ENCODE measurements at places on chromosomes 2 and 18. TPM values are rescaled to one million over a fixed set of nuclear protein-coding genes. Genes with fewer than 3 reads are reported as not detected.

DNA sequence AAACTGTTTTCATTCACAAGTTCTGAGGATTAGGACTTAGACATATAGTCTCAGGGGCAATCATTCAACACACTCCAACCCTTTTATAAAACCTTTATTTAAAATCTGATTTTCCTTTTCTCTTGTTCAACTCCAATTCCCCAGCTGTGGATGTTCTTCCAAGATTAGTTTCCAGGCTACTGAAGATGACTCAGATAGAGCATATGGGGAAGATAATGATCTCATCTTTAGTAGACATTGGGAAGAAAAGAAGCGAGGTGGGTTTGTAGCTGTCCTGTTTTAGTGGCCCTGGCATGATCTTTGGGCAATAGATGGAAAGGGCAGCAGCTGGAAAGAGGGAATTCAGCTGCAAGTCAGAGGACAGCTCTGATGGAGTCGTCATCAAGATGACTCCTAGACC, 247.7 kb upstream of the CCDC68 start:
- no peaks in the 10 kb centered on the region for H3K36me3 ChIP-seq
- H3K27ac ChIP-seq, result no peak overlapping the region
- no peaks in the 10 kb centered on the region for H3K27me3 ChIP-seq
- peaks cover 2% of the 10 kb centered on the region for H3K4me1 ChIP-seq
- no peak overlapping the region for H3K4me3 ChIP-seq
- no peak for DNase-seq

DNA sequence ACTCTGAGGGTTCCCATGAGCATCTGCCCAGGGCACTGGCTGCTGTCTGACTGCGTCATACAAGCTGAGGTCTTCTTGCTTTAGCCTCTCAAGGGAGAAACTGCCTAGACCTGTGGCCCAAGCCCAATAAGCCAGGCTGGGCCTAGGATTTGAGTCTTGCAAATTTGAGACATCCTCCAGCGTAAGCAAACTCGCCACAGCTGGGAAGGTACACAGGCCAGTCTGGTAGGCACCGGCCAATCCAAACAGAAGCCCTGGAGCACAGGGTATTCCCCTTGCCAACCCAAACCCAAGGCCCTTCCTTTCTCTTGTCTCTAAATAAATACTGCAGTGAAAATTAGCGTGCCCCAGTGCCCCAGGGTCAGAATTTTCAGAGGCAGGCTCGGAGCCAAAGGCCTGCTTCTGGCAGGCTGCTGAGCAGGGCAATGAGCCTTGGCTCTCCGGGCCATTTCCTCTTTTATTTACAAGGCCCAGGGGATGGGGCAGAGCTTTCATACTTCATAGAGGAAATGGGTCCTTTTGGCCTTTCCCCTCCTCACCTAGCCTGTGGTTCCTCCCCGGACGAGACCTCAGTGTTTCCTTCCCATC, 33.3 kb downstream of the POLR1A start:
- peak overlapping the region; percentile 91 for H3K27ac ChIP-seq
- H3K27me3 ChIP-seq, result no peaks in the 10 kb centered on the region
- H3K4me3 ChIP-seq, result peak overlapping the region; percentile 28
- H3K4me1 ChIP-seq, result peaks cover 34% of the 10 kb centered on the region

DNA sequence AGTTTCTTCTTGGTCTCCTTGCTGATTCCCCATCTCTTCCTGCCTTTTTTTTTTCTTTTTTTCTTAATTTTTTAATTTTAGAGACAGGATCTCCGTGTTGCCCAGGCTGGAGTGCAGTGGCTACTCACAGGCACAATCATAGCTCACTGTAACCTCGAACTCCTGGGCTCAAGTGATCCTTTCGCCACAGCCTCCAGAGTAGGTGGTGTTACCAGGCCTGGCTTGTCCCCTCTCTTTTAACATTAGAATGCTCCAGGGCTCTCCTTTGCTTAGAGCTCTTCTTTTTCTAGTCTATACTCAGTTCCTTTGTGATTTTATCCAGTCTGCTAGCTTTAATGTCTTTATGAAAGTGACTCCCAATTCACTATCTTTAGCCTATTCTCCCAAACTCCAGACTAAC, 89.2 kb downstream of the ARHGEF33 start:
- H3K36me3 ChIP-seq, result peaks cover 7% of the 10 kb centered on the region
- no peak for DNase-seq
- H3K27me3 ChIP-seq, result no peaks in the 10 kb centered on the region
- H3K27ac ChIP-seq, result no peak overlapping the region
- no peaks in the 10 kb centered on the region for H3K4me1 ChIP-seq

- DNase-seq, result no peak
- H3K27me3 ChIP-seq, result no peaks in the 10 kb centered on the region
- H3K36me3 ChIP-seq, result peaks cover 53% of the 10 kb centered on the region
- H3K4me3 ChIP-seq, result peak overlapping the region; percentile 46
These were observed 25.7 kb downstream of the DHX57 start for GRCh38 chr2:38850045-38850444.

DNA sequence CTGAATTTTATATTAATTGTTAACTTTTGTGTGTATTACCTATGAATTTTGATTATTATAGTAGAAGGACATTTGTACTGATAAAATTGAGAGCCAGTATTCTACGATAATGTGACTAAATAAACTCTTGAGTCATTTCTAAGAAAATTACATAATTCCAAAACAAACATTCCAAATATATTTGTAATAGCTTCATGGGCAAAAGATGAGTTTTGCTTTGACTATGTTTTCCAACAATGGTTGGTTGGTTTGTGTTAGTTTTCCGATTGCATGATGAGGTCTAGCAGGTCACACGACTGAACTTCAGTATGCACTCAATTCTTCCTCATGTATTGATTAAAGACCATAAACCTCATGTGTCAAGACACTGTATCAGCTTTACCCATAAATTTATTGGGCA, 71.7 kb upstream of the WDR75 start:
- H3K27ac ChIP-seq, result no peak overlapping the region
- no peak for DNase-seq
- no peak overlapping the region for H3K4me3 ChIP-seq
- H3K36me3 ChIP-seq, result no peaks in the 10 kb centered on the region

DNA sequence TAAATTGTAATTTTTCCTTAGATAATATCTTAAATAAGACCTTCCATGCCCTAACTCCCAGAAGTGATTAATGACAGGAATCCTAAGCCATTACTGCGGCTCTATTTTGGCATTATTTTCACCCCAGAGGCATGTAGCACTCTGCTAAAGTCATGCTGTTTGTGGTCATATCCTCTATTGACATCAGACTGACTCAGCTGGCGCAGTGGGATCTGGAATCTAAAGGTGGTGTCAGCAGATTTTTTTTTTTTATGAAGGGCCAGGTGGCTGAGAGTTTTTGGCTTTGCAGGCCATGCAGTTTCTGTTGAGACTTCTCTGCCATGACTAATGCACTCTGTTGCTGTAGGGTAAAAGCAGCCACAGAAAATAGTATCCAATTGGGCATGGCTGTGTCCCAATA, 64.1 kb upstream of the ACVR1C start:
- no peak overlapping the region for H3K27ac ChIP-seq
- H3K27me3 ChIP-seq, result no peaks in the 10 kb centered on the region
- no peaks in the 10 kb centered on the region for H3K36me3 ChIP-seq
- no peaks in the 10 kb centered on the region for H3K4me1 ChIP-seq
- no peak overlapping the region for H3K4me3 ChIP-seq

DNA sequence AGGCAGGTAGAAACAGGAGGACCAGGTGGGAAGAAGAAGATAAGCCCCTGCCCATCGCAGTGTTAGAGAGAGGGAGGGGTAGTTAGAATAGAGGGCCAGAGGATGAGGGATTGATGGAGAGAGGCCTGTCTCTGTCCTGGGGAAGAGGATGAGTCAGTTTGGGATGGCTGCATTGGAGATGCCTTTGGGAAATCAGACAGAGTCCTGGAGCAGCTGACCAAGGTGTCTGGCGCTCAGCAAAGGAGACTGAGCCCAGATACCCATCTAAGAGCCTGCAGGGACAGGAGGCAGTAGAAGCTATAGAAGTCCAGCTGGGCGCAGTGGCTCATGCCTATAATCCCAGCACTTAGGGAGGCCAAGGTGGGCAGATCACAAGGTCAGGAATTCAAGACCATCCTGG, 177.8 kb upstream of the HAAO start:
- H3K27ac ChIP-seq, result no peak overlapping the region
- H3K4me3 ChIP-seq, result no peak overlapping the region
- H3K27me3 ChIP-seq, result peaks cover 3% of the 10 kb centered on the region
- DNase-seq, result no peak
- no peaks in the 10 kb centered on the region for H3K36me3 ChIP-seq

- H3K27me3 ChIP-seq, result peaks cover 3% of the 10 kb centered on the region
- H3K4me1 ChIP-seq, result no peaks in the 10 kb centered on the region
- H3K4me3 ChIP-seq, result no peak overlapping the region
- DNase-seq, result no peak
- H3K36me3 ChIP-seq, result no peaks in the 10 kb centered on the region
These were observed 34.9 kb downstream of the SCTR start for GRCh38 chr2:119489232-119489952.

DNA sequence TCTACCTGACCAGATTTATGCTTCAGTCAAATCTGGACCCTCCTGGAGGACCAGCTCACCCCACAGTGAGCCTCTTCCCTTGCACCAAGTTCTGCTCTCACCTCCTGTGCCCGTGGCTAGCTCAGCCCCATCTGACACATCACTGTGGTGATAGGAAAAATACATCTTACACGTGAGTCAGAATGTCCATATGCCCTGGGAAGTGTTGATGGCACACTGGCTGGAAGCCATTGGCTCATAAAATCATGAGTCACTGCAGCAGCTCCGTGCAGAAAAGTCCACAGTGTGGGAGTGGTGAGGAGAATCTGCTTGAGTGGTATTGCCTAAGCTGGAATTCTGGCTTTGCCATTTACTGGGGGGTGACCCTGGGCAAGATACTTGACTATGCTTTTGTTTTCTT, 42.6 kb upstream of the RAPGEF4 start:
- H3K27ac ChIP-seq, result no peak overlapping the region
- no peaks in the 10 kb centered on the region for H3K4me1 ChIP-seq
- H3K27me3 ChIP-seq, result peaks cover 4% of the 10 kb centered on the region
- DNase-seq, result no peak
- H3K36me3 ChIP-seq, result no peaks in the 10 kb centered on the region

- H3K36me3 ChIP-seq, result no peaks in the 10 kb centered on the region
- DNase-seq, result no peak
- no peak overlapping the region for H3K4me3 ChIP-seq
- H3K27ac ChIP-seq, result no peak overlapping the region
These were observed 96.2 kb downstream of the KLHL29 start for GRCh38 chr2:23480957-23481797.

- H3K36me3 ChIP-seq, result no peaks in the 10 kb centered on the region
- DNase-seq, result no peak
- H3K27ac ChIP-seq, result no peak overlapping the region
These were observed 987.7 kb downstream of the TSN start for GRCh38 chr2:122743021-122743675.

GRCh38 chr2:30185178-30185577, 38.4 kb downstream of the YPEL5 start:
- H3K4me1 ChIP-seq, result peaks cover 9% of the 10 kb centered on the region
- H3K27me3 ChIP-seq, result no peaks in the 10 kb centered on the region

DNA sequence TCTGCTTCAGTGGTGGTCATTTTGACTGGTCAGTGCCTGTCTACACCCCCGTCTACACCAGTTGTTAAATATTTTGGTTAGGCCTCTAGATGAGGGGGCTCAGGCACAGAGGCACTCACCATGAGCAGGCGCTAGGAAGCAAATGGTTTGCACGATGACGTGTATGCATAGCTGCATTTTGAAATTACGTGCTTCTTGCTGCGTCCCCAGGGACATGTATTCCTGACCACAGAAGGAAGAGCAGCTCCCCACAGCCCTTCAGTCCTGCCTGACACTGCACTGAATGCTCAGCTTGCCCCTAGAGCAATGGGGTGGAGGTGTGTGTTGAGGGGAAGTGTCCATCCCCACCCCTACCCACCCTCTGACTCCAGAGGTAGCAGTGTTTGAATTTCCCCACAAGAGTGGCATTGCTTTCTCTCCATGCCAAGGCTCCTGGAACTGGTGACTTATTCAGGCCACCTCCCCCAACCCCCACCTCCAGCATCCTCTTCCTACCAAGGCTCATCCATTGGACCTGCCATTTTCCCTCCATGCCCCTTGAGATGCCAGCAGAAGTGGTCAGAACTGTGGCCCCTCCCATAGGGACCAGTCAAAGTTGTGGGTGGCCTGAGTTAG, 11.4 kb upstream of the ZAP70 start:
- H3K36me3 ChIP-seq, result no peaks in the 10 kb centered on the region
- peaks cover 4% of the 10 kb centered on the region for H3K4me1 ChIP-seq
- no peak overlapping the region for H3K4me3 ChIP-seq
- H3K27ac ChIP-seq, result no peak overlapping the region
- peaks cover 2% of the 10 kb centered on the region for H3K27me3 ChIP-seq
- no peak for DNase-seq

DNA sequence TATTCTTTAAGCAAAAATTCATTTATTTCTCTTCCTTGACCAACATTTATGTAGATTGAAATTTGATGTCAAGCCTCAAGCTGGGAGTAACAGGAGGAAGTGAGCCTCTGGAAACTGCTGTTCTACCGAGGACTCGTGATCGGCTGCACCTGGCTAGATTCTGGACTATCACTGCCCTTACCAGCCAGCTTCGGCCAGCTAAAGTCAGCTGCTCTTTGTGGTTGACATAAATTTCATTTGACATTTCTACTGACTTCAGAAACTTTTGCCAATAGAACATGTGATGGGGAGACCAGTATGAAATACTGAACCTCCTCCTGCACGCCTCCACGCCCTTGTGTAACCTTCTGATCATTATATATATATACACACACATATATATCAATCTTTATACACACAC, 74.2 kb upstream of the RGPD5 start:
- no peak for DNase-seq
- no peak overlapping the region for H3K4me3 ChIP-seq
- H3K27ac ChIP-seq, result no peak overlapping the region
- no peaks in the 10 kb centered on the region for H3K36me3 ChIP-seq
- H3K27me3 ChIP-seq, result peaks cover 5% of the 10 kb centered on the region

DNA sequence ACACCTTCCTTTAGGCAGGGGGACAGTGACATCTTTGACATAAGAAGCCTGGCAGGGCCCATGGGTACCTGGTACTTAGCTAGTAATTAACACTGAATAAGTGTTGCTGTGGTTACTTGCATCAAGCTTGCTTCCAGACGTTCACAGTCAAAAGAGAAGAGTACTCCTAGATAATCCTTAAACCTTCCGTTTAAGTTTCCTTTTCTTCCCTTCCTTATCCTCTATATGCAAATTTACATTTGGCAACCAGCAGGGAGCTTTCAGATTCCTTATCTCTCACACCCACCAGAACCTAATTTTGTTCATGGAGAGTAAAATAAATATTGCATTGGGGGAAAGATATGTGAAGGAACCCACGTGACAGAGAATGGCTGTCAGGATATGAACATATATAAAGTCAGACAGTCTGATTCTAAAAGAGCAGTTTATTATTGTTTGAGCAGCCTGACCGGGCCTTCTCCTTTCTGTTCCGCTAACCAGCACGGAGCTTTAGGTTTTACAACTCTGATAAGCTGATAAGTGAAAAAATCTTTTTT, 7.8 kb upstream of the RAB31 start:
- peaks cover 22% of the 10 kb centered on the region for H3K4me1 ChIP-seq
- no peaks in the 10 kb centered on the region for H3K27me3 ChIP-seq
- no peak for DNase-seq
- H3K27ac ChIP-seq, result no peak overlapping the region
- no peak overlapping the region for H3K4me3 ChIP-seq
- H3K36me3 ChIP-seq, result no peaks in the 10 kb centered on the region

ESPNL gene
- total RNA-seq, result 0.42 TPM

NT5C1B gene
- total RNA-seq, result not detected

CDH2 gene
- total RNA-seq, result not detected

CRACDL gene
- total RNA-seq, result not detected

SLC14A1 gene
- total RNA-seq, result 2.0 TPM

ANKRD62 gene
- not detected for total RNA-seq

NCKAP5 gene
- total RNA-seq, result not detected

DIS3L2 gene
- 59.9 TPM for total RNA-seq

SH3RF3 gene
- total RNA-seq, result 0.07 TPM

SPATA3 gene
- not detected for total RNA-seq

GULP1 gene
- not detected for total RNA-seq

ALPP gene
- total RNA-seq, result not detected

Measured in activated B cell treated with CpG ODN at 0.5 μM for 24 hours (primary cell).